AG08396 (cell line): ENCODE measurements at places on chromosomes 3 and 15.

DNA sequence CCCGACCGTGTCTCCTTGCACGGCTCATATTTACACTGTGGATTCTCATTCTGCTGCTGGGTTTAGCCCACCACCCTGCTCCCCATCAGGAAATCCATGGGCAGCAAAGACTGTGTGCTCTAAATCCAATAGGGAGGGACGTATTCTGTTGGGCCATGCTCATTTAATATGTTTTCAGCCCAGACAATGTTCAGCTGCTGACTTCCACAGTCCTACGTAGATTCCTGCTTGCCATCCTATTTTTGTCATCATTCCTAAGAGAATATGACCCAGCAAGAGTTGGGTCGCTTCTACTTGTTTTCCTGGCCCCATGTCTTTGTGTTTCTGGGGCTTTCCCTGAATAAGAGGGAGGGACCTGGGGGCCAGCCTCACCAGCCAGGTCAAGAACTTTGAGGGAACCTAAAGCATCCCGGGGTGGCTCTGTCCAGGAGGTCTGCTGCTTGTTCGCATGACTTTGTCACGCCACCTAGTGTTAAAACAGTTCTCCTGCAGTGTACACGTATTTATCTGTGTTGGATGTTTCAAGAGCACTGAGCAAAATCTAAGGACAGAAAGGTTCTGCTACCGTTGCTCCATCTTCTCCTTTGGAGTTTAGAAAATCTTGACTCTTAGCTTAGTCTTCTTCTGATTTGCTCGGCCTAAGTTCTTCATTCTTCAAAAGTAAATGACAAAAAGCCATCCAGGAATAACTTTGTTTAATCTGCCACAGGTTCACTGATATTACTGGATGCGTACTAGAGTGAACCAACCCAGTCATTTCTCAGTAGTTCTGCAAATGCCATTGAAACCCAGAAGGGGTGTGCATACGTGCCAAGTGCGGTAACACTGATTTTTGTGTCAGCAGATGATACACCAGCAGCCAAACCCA is 79.8 kb upstream of the NR2E3 start:
- peak; percentile 71 for DNase-seq

DNA sequence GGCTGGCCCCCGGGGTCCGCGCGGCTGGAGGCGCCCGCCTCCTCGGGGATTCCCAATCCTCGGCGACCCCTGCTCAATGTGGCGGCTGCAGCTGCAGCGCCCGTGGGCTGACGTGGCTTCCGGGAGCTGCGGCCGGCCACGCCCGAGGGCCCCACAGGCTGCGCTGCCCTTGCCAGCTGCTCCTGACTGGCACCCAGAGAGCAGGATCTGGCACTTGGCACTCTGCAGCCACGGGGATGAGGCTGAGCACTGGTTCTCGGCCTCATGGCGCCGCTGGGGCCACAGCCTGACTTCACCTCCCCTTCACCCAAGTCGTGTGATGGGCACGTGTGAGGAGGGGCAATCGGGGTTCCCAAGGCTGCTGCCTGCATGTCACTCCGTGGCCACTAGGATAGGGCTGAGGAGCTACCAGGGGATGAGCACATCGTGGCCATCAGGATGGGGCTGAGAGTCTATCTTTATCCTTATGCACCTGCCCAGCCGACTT is 267.8 kb upstream of the FRG2C start:
- peak; percentile 27 for DNase-seq

GRCh38 chr3:58296843-58297242 is 9.2 kb upstream of the RPP14 start:
- DNase-seq = no peak

GRCh38 chr15:58562135-58562534 is 130.3 kb downstream of the LIPC start:
- DNase-seq = no peak

DNA sequence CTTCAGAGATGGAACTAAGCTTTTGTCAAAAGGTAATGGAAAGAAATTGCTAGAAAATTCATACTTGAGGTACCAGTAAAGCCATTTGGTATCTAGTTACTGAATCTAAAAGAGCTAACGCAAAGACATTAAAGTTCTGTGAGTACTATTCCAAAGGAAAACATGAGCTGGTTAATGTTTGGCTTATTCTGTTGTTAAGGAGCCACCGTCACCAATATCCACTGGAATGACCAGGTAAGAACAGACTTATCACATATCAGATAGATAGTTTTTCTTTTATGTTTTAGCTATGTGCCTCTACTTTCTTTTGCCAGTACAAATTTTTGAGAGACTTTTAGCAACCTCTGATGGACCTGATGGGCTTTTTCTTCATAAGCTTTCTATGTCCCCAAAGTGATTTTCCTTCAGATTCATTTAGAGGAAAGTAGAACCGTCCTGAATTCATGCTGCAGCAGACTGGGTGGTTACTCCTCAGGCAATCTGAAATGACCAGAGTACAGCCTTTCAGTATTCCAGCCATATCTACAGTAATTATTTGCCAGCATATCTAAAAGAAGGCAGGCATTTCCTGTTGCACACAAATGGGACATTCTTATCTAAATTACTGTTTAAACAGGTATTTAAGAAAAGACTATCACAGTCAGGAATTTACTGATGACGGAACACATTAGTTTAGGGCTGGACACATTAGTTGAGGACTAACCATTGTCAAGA is 274.1 kb downstream of the MECOM start:
- no peak for DNase-seq
